ENCODE measurements at places on chromosomes 5 and 9.

DNA sequence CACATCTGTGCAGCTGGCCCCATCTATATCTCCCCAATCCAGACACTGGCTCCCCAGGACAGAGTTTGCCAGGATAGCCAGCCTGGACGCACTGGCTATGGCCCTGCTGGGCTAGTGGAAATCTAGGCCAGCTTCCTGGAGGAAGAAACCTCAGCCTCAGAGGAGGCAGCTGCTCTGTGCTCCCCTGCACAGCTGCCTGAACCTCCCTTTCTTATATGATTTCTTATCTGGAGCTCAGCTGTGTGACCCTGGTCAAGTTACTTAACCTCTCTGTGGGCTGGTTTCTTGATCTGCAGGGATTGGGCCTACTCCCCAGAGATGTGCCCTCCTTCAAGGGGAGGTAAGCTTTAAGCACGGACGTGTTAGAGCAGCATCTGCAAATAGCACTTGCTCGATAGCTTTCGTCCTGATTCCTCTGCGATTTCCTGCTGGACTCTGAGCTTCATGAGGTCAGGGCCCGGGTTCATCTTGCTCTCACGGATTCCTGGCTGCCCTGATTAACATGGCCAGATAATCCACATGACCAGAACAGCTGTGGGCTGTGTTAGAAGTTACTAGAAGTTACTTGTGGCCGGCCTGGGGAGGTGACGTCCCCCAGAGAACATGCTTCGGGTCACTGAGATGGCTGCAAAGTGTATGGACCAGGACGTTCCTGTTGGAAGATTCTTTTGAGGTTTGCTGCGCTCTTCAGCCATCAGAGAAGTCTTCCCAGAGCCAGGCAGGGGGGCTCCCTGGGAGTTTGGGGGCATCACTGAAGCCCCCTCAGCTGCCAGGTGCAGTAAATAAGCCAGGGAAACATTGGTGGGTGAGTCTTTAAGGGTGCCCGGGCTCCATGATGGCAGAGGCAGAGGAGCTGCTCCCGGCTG, 14.5 kb downstream of the C9orf50 start:
- DNase-seq: no peak

GRCh38 chr5:39558541-39558940, 133.8 kb upstream of the DAB2 start:
- no peak for DNase-seq

DNA sequence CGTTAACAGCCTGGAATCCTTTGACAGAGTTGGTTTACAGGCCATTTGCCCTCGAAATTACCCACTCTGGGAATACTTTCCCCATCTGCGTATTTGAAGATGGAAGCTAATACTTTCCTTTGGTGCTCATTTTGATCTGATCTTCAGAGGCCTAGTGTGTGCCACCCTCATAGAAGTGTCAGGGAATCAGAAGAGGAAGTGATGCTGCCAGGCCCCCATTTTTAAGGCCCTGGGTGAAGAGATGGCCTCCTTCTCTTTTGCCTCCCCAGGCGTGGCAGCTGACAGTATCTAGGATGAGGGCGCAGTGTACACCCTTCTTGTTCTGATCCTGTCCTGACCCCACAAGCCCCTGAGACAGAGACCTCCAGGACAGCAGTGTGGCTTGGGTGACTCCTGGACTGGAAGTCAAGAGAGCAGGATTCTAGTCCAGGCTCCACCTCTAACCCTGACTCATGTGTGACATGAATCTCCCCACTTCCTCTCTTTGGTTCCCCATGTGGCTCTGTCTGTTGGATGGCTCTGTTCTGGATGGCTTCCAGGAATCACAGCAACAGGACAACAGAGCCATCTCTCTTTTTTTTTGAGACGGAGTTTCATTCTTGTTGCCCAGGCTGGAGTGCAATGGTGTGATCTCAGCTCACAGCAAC, 27.8 kb downstream of the CSF1R start:
- no peak for DNase-seq

DNA sequence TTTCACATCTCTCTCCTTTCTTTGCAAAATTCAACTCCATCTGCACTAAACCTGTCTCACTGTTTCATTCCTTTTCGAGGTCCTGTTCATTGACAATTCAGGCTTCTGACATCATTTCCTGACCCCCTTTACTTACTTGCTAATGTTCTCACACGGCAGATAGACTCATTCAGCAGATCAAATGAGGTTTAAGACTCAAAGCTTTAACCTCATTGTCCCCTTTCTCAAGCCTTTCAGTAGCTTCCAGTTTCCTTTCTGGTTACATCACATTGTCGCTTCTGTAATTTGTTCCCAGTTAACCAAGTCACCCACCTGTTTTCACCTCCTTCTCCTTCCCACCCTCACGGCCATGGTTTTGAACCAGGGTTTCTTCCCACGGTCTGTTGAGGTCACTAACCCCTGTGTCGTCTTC, 143.4 kb upstream of the OTULINL start:
- DNase-seq: no peak

GRCh38 chr5:85760519-85760918, 857.2 kb upstream of the COX7C start:
- no peak for DNase-seq

DNA sequence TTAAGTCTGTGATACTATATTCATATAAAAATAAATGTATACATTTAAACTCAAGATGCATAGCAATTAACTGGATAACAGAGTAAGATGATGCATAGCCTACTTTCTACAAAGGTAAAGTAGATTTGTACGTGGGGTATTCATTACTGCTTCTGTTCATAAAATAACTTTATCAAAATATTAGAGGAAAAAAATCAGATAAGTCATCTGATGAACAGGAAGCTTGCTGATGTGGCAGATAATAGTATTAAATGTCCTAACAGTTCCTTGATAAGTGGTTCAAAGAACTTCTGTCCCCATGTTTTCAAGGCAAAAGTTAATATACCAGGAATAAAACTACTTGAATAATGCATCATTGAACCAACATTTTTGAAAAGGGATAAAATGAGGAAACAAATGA, 123.7 kb downstream of the NFIB start:
- DNase-seq: no peak

DNA sequence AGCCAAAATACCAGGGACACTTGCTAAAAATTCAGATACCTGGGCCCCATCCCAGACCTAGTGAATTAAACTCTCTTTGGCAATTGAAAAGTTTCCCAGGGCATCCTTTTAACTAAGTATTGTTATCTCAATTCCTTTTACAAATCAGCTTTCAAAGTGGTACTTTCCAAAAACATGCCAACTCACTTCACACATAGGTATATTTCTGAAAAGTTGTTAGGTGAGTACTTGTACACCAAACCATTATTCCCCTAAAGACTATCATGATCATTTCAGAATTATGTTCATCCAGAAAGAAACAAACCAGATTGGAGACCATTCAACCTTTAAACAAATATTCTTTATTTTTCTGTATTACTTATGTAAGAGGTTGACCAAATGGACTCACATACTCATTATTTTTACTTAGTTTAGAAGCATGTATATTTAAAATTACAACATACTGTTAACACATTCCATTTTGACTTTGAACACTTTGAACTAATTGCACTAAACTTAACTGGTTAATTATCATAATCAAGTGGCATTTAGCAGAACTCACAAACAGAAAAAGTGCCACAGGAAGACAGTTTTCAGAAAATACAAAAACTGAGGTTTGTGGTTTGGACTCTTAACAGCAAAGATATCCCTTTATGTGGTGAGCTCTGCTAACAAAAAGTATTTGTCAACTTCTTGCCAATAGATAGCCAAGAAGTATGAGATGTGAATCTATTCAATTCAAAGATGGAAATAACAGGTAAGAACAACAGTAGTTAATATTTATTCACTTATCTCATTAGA, 40.7 kb downstream of the KIAA0825 start:
- DNase-seq: no peak

GRCh38 chr5:73928476-73929070, 302.6 kb downstream of the ARHGEF28 start:
- DNase-seq: no peak

DNA sequence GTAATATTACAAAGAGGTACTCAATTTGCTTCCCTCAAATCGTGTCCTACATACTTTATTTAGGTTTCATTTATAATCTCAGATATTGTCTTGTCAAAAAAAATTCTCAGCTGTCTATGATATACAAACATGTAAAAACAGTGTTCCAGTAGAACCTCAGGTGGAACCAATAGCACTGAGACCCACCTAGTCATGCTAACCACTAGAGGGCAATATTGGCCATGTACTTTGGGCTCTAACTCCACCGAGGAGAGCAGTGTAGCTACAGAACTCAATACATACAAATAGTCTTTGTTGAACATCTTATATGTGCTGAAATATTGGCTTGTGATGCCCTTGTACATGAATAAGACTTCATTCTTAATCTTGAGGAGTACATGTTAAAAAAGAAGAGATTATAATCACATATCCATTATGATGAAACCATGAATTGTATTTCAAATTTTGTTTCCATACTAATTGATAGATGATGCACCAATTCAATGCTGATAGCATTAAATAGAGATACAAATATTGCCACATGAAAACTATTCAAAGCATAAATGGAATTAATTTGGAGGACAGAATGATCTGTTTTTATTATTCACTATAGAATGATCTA, 71.2 kb upstream of the CNTLN start:
- no peak for DNase-seq

DNA sequence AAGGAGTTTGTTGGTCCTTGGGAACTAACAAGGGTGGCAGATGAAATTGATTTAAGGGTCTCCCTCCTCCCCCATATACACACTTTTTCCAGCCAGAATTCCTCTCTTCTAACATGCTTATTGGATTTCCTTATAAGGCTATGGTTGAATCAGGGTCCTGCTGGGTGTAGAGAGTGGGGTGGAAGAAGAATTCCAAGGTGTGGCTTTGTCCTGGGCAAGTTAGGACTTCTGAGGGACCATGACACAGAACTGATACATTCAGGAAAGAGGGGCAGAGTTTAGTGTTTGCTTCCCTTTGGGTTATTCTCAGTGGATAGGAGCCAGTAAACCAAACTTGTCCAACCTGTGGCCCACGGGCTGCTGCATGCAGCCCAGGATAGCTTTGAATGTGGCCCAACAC, 116.5 kb downstream of the SNX18 start:
- no peak for DNase-seq

GRCh38 chr9:123063177-123063598, 29.7 kb downstream of the GPR21 start:
- no peak for DNase-seq

GRCh38 chr9:136243631-136244030, 2.0 kb downstream of the QSOX2 start:
- DNase-seq: no peak

DNA sequence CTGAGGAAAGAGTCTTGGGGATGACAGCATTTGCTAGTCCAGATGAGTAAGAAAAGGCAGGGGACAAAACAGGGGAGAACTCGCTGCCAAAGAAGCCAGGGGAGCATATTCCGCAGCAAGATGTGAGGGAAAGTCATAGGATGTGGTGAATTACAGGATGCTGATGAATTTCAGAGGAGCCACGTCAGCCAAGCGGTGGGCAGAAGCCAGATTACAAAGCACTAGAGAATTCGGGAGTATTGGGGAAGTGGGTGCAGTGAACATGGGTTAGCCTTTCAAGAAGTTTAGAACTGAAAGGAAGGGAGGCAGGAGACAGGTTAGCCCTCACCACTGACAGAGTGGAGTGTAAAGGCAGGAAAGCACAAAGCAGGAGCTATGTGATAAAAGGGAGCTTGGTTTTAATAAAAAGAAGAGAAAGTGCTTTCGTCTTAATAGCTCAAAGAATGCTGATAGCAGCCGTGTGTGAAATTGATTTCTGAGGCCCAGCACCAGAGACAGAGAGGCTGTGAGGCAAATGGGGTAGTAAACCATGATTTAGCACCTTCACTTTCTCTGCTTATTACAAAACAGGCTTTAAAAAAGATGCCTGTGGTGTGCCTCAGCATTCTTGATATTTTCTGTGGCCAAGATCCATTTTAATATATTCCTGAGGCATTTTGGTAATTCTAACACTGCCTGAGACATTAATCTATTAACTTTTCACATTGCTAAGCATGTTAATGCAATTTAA, 16.9 kb downstream of the ADAMTSL1 start:
- no peak for DNase-seq

DNA sequence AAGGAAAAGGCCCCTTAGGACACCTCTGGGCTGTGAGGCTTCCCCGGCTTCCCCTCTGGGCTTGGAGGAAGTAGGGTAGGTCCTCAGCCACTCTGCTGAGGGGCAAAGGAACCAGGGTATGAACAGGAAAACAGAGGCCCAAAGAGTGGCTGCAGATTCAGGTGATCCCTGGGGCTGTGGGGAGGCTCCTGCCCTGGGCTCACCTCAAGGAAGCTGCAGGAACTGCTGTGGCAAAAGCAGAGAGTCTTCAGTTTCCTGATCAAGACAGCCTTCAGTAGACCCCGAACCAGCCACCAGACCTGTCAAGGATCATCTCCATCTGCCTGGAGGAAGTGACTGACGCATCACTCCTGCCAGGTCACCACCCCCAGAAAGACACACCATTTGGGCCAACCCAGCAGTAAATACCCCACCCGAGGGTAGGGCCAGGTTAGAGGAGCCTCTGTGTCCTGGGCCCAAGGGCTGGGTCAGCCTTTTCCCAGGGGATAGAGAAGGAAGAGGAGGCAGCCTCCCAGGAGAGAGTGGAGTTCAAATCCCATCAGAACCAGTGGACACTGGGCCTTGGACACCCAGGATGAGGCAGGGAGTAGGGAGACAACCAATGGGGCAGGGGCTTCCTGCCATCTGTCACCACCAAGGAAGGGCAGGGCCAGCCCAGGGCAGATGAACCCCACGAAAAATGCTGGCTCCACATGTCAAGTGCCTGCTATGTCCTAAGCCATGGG, 5.8 kb upstream of the ST6GALNAC6 start:
- DNase-seq: no peak

- DNase-seq: no peak
Measured at GRCh38 chr5:166724284-166724683, 1567.2 kb upstream of the WWC1 start.

GRCh38 chr9:122053064-122053463, 40.0 kb downstream of the TTLL11 start:
- DNase-seq: no peak

DNA sequence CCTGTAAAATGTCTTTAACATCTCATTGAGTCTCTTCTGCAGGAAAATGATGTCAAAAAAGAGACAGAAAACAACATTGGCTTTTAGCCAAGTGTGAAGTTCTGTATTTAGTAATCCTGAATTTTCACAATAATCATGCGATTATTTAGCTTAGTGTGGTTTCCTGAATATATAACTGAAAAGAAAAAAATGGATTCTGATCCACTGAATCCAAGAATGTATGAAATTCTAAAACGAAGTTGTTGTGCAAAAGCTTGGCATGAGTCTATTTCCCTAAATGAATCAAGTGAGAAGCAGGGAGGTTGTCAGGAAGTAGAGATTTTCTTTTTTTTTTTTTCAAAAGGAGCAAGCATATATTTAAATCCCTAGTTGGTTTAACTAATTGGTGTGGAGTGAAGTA, 145.9 kb upstream of the CDH6 start:
- DNase-seq: no peak

DNA sequence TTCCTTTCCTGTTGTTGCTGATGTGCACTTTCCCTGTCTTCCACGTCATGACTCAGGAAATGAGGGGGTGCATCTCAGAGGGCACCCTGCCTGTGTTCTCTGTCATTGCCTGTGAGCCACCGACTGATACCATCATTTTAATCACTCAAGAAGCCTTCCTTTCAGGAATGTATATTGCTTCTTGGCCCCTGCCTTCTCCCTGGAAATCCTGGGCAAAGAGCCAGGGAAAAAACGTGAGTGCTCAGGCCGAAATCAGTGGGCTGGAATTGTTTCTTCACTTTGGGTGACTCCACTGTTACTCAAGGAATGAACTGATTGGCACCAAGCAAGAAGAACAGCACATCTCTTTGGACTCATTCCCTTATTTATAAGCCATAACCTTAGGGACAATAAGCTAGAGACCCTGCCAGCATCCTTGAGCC, 126.1 kb downstream of the SNX18 start:
- DNase-seq: no peak
